CD4-positive, alpha-beta T cell treated with Interleukin-1 beta for 1 hour (primary cell): ENCODE measurements at places on chromosomes 6 and 20.

DNA sequence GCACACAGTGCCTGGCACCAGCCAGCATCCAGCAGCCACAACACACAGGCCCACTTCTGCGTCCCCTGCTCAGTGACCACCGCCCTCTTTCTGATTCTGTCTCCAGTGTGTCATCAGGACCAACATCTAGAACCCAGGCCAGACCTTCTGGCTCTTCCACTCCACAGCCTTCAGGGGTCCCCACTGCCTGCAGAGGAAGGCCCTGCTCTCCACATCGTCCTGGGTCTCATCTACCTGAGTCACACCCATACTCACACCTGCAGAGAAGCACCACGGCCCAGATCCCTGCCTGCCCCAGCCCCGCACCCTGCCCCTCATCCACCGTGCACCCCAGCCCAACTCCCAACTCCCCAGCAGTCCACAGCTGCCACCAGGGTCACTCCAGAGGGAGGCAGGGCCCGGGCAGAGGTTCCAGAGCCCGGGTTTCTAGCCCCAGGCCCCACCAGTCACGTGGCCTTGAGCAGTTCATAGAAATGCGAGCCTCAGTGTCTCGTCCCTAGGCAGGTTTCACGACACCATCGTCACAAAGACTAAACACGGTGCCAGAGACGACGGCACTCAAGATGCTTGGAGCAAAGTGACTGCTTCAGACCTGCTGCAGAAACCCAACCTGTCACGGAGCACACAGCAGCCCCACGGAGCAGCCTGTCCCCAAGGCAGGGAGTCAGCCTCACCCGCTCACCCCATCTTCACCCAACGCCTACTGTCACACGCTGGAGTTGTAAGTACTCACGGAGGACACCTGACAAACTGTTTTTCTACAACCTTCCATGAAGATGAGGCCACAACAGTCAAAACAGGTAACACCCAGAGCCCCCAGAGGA, 16.1 kb downstream of the TAF4 start:
- DNase-seq: no peak

DNA sequence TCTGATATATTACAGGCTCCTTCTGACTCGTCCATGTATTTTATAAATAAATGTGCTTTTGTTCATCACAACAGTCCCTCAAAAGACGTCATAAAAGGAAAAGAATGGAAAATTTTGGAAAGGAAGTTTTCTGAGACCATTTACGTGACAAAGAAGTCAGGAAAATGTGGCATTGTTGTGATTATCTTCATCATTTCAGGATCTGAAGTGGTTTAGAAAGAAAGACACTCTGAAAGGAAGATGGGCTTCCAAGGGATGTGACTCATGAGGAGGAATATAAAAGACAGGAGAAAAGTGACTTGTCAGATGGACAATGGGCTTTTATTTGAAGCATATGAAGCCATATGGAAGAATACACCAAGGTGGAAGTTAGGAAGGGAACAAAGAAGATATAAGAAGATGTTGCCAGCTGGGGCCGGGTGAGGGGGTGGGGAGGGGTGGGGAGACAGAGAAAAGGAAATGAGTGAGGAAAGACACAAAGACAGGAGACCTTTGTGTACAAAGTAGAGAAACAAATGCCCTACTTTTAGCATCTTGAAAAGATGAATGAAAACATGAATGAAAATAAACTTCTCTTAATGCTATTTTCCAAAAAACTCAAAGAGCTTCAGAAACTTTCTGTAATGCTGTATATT, 190.3 kb upstream of the PREP start:
- no peak for DNase-seq

GRCh38 chr6:69038841-69039240, 403.8 kb downstream of the ADGRB3 start:
- DNase-seq: no peak

- no peak for DNase-seq
Observed at GRCh38 chr20:44405785-44406571, 50.5 kb downstream of the HNF4A start.

DNA sequence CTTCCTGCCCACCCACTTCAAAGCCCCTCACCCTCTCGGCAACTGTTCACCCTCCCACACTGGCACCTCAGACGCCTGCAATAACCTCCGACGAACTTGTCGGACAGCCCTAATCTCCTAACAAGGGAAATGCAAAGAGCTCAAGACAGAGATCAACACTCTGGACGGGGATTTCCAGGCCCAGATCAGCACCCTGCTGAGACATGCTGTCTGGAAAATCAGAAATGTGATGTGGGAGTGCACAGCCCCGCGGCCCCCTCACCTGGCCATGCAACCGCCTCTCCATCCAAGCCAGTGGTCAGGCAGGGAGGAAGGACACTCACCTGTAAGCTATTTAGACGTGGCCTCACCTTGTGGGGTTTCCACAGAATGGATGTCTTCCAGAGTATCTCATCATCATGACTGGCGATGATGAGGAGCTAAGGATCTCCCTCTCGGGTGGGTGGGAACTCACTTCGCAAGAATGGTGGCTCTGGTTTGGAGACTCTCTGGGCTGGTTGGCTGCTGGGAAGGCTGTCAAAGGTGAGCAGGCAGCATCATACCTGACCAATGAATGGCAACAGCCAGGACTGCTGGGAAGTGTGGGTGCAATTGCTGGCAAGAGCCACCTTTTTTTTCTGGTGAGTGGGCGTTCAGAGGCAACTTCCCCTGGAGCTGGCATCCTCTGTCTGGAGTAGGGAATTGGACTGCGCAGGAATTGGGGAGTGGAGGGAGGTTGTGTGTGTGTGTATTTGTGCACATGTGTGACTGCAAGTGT, 28.1 kb upstream of the ADTRP start:
- no peak for DNase-seq

DNA sequence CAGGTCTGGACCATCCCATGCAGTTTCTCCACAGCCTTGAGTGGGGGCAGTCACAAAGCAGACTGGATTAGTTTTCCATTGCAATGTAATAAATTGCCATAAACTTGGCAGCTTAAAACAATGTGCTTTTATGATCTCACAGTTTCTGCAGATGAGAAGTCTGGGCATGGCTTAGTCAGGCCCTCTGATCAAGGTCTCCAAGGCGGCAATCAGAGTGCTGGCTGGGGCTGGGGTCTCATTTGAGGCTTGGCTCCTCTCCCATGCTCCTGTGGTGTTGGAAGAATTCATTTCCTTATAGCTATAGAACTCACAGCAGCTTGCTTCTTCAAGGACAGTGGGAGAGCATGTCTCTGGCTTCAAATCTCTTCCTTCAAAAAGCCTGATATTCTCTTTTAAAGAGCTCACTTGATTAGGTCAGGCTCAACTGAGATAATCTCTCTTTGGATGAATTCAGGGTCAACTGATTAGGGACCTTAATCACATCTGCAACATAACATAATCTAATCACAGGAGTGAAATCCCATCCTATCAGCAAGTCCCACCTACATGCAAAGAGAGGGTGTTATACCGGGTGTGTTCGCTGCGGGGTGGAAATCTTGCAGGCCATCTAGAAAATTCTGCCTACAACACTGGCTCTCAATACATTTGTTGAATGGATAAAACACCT, 77.4 kb upstream of the SULF2 start:
- DNase-seq: no peak

- no peak for DNase-seq
Observed at GRCh38 chr20:58019850-58020625, 208.4 kb downstream of the ANKRD60 start.

DNA sequence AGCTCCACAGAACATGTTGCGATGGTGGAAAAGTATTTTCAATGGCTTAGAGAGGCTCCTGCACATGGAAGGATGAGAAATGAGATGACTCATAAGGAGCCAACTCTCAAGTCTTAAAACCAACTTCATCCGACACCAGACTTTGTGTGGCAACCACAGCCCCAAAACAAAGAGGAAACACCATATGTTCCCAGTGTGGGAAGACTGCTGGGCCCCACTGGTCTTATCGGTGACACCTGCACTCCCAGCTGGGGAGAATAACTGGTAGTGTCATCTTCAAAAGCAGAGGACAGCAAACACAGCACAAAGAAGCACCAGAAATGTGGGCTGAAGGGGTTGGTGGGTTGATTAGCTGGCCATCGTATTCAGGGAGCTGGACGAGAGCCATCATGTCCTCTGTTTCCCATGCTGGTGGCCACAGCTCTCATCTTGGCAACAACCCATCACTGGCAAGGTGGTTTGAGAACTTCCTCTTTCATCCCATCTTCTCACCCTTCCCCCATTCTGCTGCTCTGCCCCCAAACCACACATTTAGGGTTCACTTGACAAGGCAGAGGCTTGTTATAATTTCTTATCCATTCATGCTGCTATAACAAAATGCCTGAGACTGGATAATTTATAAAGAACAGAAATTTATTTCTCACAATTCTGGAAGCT, 46.0 kb upstream of the TASP1 start:
- DNase-seq: peak; percentile 2

DNA sequence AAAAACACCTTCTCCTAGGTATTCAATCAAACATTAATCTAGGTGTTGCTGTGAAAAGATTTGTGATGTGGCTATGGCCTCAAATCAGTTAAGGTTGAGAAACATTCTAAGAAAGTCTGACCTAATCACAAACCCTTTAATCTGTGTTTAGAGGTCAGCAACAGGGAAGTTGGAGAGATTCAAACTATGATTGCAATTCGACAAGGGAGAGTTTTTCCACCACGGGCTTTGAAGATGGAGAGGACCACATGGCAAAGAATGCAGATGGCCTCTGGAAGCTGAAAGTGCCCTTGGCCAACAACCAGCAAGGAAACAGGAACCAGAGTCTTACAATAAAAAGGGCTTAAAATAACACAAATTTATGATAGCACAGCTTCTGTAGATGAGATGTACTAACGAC, 29.6 kb upstream of the LGSN start:
- DNase-seq: no peak
